Daoy (cell line): ENCODE measurements at places on chromosomes 16 and 17. TPM values are rescaled to one million over a fixed set of nuclear protein-coding genes. Genes with fewer than 3 reads are reported as not detected.

- no peak for DNase-seq
Observed at GRCh38 chr16:47876511-47876910, 279.3 kb downstream of the ABCC12 start.

DNA sequence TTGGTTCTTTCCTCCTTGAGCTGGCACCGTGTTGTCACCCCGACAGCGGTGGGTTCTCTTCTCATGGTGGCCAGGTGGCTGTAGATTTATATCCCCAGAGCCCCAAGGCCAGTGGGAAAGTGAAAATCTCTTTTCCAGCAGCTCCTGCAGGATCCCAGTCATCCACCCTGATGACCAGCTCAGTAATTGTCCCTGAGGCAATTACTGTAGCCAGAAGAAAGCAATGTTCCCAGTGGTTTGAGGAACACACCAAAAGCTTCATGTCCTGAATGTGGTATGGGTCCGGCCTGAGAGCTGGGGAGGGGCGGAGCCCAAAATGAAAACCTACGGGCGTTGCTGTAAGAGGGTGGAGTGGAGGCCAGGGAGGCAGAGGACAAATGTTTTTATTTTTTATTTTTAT, 69.0 kb downstream of the WSB1 start:
- DNase-seq: no peak

GRCh38 chr17:6468051-6468790, 24.0 kb downstream of the PIMREG start:
- no peak for DNase-seq

The GH2 gene
- total RNA-seq: not detected in 2 replicates

The MYH11 gene
- total RNA-seq: under 0.01 TPM in 1 of 2 replicates, not detected in the other
